Coronary artery (tissue), 2 donors: ENCODE measurements at places on chromosomes 4 and X.
A peak's percentile ranks its signal among the peaks of the same experiment; 100 is the strongest.

DNA sequence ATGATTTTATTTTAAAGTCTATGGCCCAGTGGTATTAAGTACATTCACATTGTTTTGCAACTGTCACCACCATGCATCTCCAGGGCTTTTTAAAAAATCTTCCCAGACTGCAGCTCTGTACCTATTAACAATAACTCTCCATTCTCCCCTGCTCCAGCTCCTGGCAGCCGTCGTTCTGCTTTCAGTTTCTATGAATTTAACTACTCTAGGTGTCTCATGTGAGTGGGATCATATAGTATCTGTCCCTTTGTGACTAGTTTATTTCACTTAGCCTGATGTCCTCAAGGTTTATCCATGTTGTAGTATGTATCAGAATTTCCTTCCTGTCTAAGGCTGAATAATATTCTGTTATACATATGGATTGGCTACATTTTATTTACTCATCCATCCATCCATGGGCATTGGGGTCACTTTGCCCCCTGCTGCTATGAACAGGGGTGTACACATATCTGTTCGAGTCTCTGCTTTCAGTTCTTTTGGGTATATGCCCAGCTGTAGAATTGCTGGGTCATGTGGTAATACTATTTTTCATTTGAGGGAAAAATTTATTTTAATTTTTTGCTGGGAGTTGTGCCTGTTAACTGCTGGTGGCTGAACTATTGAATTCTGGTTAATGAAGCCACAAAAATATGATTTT lies 131.3 kb downstream of the ARHGAP10 start:
- no peak for DNase-seq

DNA sequence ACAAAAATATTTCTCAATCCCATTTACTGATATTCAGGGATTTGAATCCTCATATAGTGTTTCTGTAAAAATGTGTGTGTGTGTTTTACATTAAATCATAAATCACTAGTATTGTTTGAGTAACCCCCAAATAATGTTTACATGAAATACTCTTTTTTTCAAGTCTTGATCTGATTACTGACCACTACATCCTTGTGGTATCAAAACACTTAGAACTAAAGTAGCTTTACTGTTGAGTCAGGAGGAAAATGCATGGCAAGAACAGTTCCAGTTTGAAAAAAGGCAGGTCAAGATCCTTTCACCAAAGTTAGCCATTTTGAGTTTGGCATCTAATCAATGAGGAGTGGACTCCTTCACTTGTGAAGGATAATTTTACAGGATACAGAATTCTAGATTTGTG lies 3.6 kb upstream of the WDR19 start:
- DNase-seq, result no peak

DNA sequence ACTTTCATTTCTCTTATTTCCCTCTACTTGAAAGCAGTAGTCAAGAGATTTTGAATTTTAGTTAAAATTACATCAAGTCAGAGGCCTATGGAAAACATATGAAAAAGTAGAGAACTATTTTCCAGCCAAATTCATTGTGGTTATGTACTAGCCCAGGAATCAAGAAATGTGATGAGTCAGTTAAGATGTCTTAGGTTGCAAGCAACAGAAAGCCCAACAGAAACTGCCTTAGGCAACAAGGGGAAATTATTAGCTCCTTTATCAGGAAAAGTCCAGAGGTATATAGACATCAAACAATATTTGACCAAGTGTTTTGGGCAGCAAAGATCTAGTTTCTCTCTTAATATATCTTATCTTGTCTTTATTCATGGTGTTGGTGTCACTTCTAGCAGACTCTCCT lies 37.8 kb upstream of the FRMD7 start:
- DNase-seq, result no peak

GRCh38 chr4:128427832-128428366 lies 140.3 kb upstream of the PGRMC2 start:
- DNase-seq, result no peak

DNA sequence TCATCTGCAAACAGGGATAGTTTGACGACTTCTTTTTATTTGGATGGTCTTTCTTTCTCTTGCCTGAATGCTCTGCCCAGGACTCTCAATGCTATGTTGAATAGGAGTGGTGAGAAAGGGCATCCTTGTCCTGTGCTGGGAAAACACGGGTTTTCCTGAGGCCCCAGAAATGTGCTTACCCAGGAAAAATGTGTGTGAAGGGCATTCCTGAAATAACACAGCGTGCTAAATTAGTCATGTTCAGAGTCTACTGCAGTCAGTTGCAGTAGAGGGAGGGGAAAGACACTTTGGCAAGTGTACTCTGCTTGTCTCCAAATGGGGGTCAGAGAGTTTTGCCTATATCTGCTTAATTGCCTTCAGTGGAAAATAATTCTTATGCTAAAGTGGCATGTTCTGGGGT lies 153.9 kb downstream of the CCNG2 start:
- DNase-seq, result no peak

GRCh38 chr4:183580370-183580769 lies 75.5 kb downstream of the ING2 start:
- no peak for DNase-seq

DNA sequence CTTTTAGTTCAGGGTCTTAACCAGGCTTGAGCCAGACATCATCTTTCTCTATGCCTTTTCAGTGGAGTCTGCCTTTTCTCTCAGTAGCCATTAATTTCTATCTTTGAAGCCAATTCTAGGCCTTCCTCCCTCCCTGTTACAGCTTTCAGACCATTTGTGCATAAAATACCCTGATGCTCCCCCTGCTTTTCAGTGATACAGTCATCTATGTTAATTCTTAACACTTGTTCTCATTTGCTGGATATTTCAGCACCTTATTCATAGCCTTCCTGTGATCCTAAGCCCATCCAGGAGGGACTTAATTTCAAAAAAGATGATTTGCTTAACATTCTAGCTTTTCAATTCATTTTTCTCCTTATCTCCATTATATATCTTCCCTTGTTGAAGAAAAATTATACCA lies 42.3 kb downstream of the ANXA10 start:
- no peak for DNase-seq

DNA sequence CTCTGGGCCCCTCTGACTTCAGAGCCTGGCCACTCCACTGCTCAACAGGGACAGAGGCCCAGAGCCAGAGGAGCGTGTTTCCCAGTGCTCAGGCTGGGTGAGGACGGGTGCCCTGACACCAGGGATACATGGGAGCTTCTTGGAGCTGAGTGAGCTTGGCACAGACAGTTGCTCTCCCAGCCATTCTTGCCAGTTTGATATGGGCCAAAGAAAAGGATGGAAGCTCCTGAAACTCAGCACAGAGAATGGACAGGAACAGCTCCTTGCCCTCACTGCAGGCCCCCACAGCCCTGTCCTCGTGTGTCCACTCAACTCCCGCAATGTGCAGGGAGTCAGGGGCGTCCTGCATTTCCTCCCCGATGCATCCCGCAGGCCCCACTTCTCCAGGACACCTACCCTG lies 38.8 kb downstream of the NSG1 start:
- no peak for DNase-seq

GRCh38 chrX:152913346-152913745 lies 15.5 kb downstream of the ZNF185 start:
- DNase-seq, result no peak

- no peak for DNase-seq
Observed at GRCh38 chr4:134533068-134533467, 331.5 kb upstream of the PABPC4L start.

- no peak for DNase-seq
Observed at GRCh38 chr4:173703021-173703420, 173.0 kb upstream of the HAND2 start.

DNA sequence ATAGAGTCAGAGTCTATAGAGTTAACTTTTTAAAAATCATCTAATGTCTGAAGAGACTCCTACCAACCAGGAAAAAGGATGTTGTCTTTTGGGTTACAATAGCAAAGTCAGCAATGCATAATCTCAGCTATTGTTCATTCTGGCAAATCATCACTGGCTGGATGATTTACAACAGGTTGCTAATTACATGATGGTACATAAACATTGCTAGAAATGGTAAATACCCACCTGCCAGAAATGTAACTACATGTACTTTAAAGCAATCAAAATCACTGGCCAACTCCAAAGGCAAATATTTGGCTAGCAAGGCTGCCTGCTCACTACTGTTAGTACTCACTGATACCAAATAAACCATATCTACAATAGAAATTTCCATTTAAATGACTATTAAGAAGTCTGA lies 91.1 kb downstream of the PPP3CA start:
- DNase-seq, result no peak

GRCh38 chrX:114798907-114799306 lies 215.0 kb downstream of the HTR2C start:
- DNase-seq, result no peak

- DNase-seq, result no peak
Observed at GRCh38 chr4:111204797-111205196, 581.9 kb upstream of the PITX2 start.

DNA sequence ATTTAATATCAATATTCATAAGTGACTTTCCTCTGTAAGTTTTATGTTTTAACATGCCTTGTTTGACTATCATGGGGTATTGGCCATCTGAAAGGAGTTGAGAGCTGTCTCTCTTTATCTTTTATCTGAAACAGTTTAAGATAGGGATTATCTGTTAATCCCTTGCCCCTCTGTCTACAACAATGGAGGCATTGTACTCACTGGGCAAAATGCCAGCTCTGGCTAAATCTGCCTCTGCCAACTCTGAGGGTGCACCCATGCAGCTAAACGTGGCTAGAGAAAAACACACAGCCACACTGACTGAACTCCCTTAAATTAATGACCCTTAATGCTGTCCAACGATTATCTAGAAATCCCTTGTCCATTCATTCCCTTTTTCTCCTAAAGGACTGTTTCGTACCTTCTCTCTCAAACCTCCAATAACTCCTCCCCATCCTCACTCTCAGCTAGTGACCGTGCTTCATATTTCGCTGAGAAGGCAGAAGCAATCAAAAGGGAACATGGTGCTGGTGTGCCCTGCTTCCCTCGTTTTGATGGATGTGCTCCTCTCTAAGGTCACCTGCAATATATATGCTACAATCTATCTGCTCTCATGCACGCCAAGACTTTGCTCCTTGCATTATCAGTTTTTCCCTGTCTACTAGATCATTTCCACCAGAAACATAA lies 10.3 kb downstream of the PHKA2 start:
- DNase-seq, result no peak

DNA sequence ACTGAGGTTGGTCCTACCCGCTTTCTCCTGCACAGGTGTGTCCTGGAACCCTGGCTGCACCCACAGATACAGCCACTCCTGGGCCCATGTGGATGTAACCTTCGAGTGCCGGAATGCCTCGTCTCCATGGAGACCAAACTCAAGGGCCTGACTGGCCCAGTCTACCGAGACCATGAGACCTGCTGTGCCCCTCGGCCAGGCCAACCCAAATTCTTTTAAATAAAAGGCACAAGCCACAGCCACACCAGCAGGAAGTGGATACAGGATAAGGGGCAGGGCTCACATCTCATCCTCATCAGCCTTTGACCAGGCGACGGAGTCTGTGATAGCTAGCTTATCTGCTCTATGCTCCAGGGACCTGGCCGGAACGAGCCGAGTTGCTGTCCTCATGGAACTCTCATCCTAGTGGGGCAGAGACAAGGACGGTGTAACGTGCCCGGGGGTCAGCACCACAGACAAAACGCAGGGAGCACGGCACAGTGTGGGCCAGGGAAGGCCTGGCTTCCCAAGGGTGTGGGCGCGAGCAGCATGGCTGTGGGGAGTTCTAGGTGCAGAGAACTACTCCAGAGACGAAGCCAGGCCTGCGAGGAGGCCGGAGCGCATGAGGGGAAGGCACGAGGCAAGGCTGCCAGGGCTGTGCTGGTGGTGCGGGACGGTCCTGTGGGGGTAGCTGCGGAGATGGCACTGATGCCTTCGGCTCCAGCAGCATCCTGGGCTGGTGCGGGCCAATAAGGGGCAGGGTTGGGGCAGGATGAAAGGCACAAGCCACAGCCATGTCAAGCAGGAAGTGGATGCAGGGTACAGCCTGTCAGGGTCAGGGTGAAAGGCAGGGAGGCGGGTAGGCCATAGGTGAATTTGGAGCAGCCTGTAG lies 22.7 kb downstream of the NOP14 start:
- peak; percentile 59 for DNase-seq

GRCh38 chrX:31255310-31256033 lies 183.6 kb upstream of the FTHL17 start:
- DNase-seq, result no peak

DNA sequence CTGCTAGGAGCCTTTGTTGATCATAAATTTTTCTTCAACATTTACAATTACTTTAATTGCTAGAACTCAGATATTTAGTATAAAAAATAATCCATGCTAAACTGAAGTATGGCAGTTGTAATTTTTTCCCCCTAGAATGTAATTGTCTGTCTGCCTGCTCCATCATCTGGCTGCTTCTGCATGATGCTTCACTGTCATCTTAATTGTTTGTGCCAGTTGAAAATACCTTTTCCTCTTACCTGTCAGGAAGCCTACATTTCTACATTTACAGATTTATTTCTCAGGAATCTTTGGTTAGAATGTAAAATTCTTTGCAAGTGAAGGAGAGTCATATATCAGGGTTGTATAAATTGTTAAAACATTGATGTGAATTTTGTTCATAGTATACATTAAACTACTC lies 348.6 kb downstream of the GRXCR1 start:
- no peak for DNase-seq

GRCh38 chr4:106421441-106422296 lies 53.1 kb upstream of the GIMD1 start:
- no peak for DNase-seq

DNA sequence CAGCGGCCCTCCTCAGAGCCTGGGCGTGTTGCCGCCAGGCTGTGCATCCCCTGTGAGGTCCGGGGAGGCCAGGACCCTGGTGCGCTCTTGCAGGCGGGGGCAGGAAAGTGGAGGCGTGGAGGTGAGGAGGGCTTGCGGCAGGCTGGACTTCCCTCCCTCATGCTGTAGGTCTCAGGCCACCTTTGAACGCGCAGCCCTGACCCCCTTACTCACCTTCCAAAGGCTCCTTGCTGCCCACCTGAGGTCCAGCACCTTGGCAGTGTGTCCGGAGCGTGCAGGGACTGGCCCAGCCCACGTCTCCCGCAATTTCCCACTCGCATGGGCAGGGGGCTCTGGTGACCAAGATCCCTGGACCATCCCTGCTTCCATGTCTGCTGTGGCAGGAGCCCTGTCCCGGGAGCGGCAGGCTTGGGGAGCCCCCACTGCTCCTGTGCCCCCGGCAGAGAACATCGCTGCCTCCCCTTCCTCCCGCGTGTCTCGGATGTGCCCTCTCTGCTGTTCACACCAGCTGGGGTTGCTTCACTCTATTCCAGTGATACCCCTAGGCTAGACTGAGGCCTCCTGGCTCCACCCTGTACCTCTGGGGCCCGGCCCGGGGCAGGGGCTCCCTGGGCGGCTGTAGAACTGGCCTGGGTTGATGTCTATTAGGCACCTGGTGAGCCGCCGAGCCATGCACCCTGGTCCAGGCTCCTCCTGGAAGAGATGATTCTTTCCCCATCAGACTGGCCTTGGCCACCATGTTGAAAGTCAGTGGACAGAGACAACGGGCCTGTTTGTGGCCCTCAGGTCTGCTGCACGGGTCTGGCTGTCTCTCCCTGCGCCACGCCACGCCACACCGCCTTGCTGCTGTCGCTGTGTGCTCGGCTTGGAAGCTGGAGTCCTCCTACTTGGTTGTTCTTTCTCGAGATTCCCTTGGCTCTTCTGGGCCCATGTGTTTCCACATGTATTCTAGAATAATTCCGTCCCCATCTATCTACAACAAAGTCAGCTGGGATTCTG lies 95.4 kb upstream of the ADRA2C start:
- DNase-seq, result no peak

GRCh38 chr4:85952972-85953650 lies 406.7 kb downstream of the MAPK10 start:
- DNase-seq, result no peak

- no peak for DNase-seq
Observed at GRCh38 chr4:13476915-13477314, 7.2 kb downstream of the RAB28 start.
